Breast epithelium (tissue), 4 donors: ENCODE measurements at places on chromosomes 12 and 14. TPM values are rescaled to one million over a fixed set of nuclear protein-coding genes. Genes with fewer than 3 reads are reported as not detected.
A peak's percentile ranks its signal among the peaks of the same experiment; 100 is the strongest.

DNA sequence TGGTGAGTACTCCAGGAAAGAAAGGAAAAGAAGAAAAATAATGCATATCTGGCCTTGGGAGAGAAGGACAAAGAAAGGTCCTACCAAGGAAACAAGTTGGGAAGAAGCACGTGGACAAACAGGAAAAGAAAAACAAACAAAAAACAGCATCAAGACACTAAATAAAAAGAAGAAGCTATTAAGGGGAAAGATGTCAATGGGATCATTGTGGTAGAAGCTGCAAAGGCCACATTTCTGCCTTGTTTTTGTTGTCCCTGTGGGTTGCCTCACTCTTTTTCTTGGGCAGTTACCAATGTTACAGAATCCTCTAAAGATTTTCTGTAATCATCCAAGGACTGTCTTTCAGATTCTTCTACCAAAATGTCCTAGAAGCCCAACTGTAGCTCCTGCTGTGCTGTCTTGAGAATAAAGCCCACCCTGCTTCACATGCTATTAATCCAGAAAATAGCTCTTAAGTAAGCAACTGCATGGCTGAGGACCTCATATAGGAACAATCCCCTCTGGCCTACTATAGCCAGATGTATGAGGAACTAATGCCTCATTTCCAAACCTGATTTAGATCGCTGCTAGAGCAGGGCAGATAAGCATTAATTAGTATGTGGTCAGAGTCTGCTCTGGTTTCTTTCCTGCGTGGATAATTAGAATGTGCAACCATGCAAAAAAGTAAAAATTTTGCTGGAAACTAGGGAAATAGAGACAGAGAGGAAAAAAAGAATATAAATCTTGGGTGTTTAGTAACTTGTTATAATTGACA is 10.2 kb upstream of the CPNE8 start:
- DNase-seq, result no peak

DNA sequence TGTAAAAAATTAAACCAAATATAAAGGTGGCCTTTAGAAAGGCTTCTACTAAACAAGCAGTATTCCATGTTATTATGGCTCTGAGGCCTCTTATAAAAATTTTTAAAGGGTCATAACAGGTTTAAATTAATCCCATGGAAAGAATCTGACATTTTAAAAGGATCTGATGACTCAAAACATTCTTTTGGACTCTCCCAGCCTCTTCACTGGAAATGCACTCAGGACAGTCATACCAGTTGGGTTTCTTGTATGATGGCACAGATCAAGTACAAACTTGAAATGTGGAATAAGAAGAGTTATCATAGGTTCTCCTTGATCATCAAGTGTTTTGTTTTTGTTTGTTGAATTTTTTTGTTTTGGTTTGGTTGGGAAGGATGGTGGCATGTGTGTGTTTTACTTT is 50.8 kb downstream of the PPP2R5E start:
- DNase-seq, result no peak

GRCh38 chr12:120139958-120140357 is 23.4 kb upstream of the RAB35 start:
- no peak for DNase-seq

DNA sequence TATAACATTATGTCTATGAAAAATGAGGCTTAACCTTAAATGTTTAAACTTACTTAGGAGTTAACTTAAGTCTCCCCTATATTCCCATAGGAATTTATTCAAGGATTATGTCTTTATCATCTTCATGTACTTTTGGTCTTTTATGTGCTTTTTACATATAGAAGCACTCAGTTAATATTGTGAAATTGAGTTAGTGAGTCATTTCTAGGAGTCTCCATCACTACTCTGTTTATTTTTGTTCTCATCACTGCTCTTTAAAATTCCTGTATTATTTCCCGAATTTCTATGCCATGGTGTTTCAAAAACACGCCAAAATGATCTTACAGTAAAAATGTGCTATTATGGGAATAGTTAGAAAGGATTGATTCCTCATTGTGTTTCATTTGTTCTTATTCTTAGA is 31.6 kb downstream of the TBC1D15 start:
- no peak for DNase-seq

GRCh38 chr14:23248601-23249000 is 10.9 kb downstream of the RNF212B start:
- DNase-seq, result no peak

- no peak for DNase-seq
Measured at GRCh38 chr14:68464711-68465110, 328.2 kb downstream of the ZFP36L1 start.

DNA sequence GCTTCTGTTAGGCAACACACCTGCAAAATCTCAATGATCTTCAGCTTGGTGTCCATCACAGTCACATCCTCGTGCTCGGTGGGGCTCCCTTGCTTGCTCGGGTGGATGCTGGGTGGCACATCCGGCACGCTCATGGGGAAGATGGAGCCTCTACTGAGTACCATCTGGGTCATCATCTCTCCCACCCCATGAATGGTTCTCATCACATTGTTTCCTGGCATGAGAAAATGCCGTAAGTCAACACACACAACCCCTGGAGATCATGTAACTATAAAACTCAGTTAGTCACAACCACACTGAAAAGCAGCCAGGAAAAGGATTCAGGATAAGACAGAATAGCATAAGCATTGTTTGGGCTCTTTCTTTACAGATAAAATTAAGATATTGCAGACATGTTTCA is 201.1 kb downstream of the ITPR2 start:
- DNase-seq, result no peak

DNA sequence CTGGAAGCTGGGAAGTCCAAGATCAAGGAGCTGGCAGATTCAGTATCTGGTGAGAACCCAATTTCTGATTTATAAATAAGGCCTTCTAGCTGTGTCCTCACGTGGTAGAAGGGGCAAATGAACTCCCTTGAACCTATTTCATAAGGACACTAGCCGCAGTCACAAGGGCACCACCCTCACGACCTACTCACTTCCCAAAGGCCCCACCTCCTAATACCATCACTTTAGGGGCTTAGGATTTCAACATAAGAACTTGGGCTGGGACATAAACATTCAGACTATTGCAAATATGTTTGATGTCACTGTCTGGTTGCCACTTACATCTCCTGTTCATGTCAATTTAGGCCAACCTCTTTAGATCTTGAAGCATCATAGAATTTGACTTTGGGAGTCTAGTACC is 10.8 kb upstream of the CNIH1 start:
- DNase-seq, result no peak

GRCh38 chr14:101078170-101078891 is 174.8 kb upstream of the RTL1 start:
- DNase-seq, result no peak

GRCh38 chr12:67415473-67415872 is 146.3 kb downstream of the CAND1 start:
- no peak for DNase-seq

DNA sequence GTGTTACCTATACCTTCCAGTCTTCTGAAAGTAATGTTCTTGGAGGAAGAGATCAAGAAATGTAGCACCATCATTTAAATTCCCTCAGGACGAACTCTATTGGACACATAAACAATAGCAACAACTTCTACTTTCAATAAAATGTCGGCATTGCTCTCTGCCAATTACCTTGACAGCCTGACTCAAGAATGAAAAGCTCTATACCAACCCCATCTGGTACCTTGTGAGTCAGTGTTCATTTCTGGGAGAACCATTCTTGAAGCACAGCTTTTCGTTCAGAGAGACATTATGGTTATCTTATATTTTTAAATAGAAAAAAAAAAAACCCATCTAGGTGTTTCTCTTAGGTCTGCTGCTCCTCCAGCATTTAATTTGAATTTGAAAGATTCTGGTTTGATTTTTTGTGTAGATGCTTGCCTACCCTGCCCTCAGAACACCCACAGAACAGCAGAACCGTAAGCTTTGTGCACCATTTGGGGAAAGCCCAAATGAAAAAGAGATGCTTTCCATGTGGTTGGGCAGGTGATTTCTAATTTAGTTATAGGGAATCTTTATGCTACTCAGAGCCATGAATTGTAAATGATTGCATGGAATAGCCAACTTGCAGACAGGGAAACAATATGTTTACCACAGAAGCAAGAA is 156.0 kb downstream of the SAMD4A start:
- DNase-seq, result no peak

- no peak for DNase-seq
Measured at GRCh38 chr12:57418255-57418654, 12.6 kb downstream of the R3HDM2 start.

- no peak for DNase-seq
Measured at GRCh38 chr12:108645686-108646599, 12.2 kb upstream of the SELPLG start.

DNA sequence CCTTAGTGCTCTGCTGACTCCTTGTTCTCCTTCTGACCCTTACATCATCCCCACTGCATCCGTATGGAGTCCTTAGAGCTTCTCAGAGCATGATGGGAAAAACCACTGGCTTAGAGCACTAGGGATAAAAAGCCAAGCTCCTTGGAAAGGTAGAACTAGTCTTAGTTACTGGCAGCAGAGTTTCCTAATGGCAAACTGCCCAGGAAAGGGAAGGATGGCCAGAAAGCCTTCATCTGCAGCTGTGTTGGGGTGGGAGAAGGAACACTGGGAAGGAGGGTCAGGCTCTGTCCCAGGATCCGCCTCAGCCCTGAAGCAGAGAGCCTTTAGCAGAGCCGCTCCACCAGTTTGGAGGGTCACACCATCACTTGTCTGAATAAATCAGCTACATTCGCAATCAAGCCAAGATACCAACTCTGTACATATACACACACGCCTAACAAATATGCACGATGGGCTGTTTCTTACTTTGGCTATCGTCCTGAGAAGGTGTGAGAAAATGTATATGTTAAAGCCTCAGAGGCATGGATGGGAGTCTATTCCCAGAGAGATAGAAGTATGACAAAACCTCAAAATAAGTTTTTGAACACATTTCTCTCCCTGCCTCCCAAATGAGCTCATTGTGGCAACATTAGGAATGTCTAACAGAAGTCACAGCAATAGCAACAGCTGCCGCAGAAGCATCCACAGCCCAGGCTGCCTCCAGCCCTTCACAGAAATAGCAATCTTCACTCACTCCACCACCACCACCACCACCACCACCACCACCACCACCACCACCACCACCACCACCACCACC is 18.6 kb upstream of the GALNT8 start:
- DNase-seq, result no peak

GRCh38 chr12:77510985-77511384 is 319.7 kb upstream of the NAV3 start:
- DNase-seq, result no peak

DNA sequence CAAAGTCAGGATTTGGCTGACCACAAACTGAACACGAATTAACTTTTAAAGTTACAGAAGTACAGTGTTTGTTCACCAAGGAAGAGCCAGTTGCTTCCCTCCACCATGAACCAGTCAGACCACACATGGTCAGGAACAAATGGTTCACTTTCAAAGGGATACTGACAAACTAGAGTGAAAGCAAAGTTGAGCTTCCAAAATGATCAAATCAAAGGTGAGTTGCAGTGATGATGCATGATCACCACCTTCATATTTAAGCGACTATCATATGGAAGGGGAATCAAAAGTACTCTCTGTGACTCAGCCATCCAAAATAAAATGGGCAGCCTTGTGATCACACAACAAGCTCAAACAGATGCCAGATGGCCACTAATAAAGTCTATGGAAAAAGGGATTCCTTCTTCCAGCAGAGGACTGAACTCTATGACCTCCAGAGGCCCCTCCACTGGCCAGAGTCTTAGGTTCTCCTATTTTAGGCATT is 13.1 kb downstream of the NT5DC3 start:
- no peak for DNase-seq

DNA sequence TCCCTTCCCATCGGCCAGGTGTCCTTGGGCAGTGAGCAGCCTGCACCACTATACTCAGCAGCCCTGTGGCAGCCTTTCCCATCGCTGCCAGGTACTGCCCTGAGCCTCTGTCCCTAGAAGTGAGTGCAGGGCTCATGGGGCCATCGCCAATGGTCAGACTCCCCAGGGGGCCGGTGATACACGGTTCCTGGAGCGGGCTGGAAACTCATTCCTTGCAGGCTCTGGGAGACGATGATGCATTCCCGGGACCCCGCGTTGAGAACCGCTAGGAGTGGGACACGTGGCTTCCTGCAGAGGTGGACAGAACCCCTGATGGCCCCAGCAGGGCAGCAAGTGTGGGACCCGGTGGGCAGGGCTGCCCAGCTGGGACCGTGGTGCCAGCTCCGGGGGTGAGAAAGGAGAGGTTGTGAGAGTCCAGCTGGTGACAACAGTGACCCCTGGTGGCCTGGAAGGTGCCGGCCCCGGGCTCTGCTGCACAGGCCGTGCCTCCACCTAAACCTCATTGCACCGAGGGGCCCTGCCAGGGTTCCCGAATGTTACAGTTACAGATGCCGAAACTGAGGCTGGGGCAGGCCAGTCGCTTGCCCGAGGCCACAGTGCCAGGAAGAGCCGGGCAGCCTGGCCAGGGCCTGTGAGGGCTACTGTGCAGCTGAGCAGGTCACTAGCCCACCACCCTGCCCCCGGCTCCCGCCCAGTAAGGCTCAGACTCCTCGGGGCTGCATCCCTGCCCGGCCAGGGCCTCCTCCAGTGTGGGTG is 33.8 kb downstream of the FBRSL1 start:
- DNase-seq, result peak; percentile 74

DNA sequence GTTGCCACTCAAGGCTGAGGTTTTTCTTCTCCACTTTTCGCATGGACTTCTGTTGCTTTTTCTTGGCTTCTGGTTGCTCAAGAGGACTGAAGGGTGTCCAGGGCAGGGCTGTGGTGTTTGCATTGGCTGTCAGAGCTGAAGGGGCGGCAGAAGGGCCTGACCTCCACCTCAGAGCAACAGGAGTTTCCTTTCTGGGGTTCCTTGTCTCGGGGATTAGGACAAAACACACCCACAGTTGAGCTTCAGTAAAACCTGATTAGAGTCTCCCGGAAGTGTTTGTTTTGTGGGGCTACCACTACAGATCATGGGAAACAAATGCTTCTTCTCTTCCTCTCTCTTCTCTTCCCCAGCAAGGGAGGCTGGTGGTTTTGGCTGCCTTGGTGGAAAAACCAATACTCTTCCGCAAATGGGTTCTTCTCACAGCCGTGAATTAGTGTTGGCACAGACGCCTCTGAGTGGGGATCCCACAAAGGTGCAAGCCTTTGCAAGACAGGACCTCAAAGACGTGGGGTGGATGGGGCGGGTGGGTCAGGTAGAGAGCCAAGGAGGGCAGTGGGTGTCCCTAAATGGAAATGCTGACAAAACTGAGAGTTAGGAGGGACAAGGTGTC is 317.7 kb upstream of the TBX3 start:
- DNase-seq, result no peak

DNA sequence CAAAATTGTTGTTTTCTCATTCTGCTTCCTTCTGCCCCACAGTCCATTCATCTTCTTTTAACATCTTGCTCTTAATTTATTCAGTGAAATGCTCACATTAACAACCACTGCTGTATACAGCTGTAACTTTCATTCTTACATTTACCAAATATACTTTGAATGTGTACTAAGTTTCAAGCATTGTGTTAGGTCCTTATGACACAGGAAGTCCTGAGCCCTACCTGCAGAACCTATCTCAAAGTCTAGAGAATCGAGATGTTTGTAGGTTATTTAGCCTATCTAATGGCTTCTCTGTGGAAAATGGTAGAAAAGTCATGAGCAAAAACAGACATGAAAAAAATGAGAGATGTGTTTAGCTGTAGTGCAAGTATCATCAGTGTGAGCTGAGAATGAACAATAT is 117.6 kb upstream of the MGAT4C start:
- DNase-seq, result no peak

- peak; percentile 71 for DNase-seq
Measured at GRCh38 chr12:124379938-124380754, 85.3 kb downstream of the RFLNA start.

- DNase-seq, result no peak
Measured at GRCh38 chr12:53190108-53190729, 9.5 kb upstream of the CSAD start.

FOXG1 gene
- total RNA-seq, result not detected

SIX1 gene
- 14.9 TPM for total RNA-seq

OR10A7 gene
- total RNA-seq, result not detected

HOXC5 gene
- total RNA-seq, result 0.98 TPM

PTPN6 gene
- total RNA-seq, result 14.7 TPM

GPX2 gene
- 7.5 TPM for total RNA-seq
